Activated naive CD8-positive, alpha-beta T cell treated with anti-CD3 and anti-CD28 coated beads for 36 hours (primary cell): ENCODE measurements at places on chromosomes 16 and 17. TPM values are rescaled to one million over a fixed set of nuclear protein-coding genes. Genes with fewer than 3 reads are reported as not detected.

DNA sequence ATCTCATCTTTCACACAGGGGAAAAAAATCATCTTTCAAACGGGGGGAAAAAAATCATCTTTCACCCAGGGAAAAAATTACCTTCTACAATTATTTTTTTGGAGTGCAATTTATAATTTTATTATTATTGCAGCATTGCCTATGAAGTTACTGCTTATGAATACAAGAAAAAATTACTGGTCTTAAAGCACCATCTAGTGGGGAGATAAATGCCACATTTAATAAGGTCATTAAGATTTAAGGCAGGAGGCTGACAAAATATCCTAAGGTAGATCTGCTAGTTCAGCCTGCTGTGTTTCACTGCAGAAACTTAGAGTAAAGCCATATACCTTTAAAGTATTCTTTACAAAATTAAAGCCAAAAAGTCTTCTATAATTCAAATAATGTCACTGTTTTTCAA, 13.7 kb downstream of the SHCBP1 start:
- no peaks in the 10 kb centered on the region for H3K27me3 ChIP-seq
- peaks cover 21% of the 10 kb centered on the region for H3K36me3 ChIP-seq
- no peak for DNase-seq
- H3K4me1 ChIP-seq: no peaks in the 10 kb centered on the region

- peak overlapping the region; percentile 68 for H3K4me3 ChIP-seq
- peak; percentile 47 for DNase-seq
- peak overlapping the region; percentile 81 for H3K27ac ChIP-seq
- H3K36me3 ChIP-seq: no peaks in the 10 kb centered on the region
Observed at GRCh38 chr17:17628388-17629008, 37.0 kb upstream of the PEMT start.

WNT3 gene
- total RNA-seq: 0.06 TPM

SYNGR3 gene
- total RNA-seq: 3.5 TPM

TBC1D26 gene
- 0.16 TPM for total RNA-seq

DNA sequence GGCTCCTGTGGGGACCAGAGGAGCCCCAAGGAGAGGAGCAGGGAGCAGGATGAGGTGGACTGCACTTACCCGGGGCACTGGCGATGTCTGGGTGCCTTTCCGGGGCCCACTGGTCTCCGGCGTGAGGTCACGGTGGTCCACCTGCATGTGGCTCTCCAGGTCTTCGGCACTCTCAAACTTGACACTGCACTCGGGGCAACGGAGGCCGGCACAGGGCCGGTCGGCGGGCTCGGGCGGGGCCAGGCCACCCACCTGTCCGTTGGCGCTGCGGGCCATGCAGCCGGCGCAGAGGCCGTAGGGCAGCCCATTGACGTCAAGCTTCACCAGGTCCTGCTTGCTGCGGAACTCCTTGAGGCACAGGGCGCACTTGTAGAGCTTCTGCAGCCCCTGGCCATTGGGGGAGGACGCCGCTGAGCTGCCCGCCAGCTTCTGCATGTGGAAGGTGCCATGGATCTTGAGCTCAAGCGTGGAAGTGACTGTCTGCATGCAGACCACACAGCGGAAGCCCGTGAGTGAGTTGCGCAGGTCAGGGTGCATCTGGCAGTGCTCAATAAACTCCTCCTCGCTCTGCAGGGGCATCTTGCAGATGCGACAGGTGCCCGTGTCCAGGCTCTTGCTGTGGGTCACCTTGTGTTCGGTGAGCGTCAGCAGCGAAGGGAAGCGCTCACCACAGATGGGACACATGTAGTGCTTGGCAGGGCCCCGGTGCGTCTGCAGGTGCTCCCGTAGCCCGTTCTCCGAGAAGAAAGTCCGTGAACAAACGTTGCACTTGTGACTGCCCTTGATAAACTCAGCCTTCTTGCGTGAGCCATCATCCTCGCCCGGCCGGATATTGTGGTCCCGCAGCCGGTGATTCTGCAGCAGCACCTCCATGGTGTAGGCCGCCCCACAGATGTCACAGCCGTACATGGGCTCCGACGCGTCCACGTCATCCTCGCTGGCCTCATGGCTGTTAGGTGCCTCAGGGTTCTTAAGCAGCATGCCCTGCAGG, 220.0 kb downstream of the ZNF423 start:
- H3K4me3 ChIP-seq: no peak overlapping the region
- no peak overlapping the region for H3K27ac ChIP-seq
- no peaks in the 10 kb centered on the region for H3K27me3 ChIP-seq
- H3K36me3 ChIP-seq: no peaks in the 10 kb centered on the region
- H3K4me1 ChIP-seq: no peaks in the 10 kb centered on the region

- H3K4me1 ChIP-seq: no peaks in the 10 kb centered on the region
- no peak overlapping the region for H3K27ac ChIP-seq
- H3K4me3 ChIP-seq: no peak overlapping the region
- no peaks in the 10 kb centered on the region for H3K36me3 ChIP-seq
Observed at GRCh38 chr17:83133302-83134121, 54.1 kb downstream of the METRNL start.

- H3K4me3 ChIP-seq: no peak overlapping the region
- no peak for DNase-seq
- no peaks in the 10 kb centered on the region for H3K27me3 ChIP-seq
- H3K36me3 ChIP-seq: peaks cover 26% of the 10 kb centered on the region
- H3K4me1 ChIP-seq: peaks cover 3% of the 10 kb centered on the region
Observed at GRCh38 chr17:82938873-82939620, 99.2 kb upstream of the ZNF750 start.

DNA sequence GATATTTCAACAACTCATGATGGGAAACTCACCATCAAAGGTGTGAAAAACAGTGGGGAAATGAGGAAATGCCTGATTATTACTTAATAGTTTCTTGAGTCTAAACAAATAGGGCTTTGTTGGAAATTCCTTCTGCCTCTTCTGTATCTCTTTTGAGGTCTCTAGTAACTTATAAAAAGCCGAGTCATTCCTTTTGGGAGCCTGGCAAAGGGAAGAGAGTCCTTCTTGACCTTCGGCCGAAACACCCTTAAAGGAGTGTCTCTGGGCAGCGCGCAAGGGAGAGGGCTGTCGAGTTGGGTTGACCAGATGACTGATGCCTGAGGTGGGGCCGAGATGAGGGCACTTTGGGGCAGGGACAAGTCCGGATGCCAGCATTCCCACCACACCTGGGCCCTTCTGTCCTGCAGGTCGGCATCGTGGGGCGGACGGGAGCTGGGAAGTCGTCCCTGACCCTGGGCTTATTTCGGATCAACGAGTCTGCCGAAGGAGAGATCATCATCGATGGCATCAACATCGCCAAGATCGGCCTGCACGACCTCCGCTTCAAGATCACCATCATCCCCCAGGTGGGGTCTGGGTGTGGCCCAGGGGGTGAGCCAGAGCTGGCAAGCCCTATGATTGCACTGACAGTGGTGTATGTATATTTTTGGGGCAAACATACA, 89.2 kb downstream of the ABCC6 start:
- H3K36me3 ChIP-seq: peaks cover 22% of the 10 kb centered on the region
- no peak overlapping the region for H3K4me3 ChIP-seq

- H3K27ac ChIP-seq: no peak overlapping the region
- no peak for DNase-seq
- no peak overlapping the region for H3K4me3 ChIP-seq
- H3K27me3 ChIP-seq: peaks cover 11% of the 10 kb centered on the region
- H3K36me3 ChIP-seq: no peaks in the 10 kb centered on the region
Observed at GRCh38 chr17:15742051-15742795, 10.1 kb downstream of the TBC1D26 start.

NSRP1 gene
- total RNA-seq: 29.7 TPM

DNA sequence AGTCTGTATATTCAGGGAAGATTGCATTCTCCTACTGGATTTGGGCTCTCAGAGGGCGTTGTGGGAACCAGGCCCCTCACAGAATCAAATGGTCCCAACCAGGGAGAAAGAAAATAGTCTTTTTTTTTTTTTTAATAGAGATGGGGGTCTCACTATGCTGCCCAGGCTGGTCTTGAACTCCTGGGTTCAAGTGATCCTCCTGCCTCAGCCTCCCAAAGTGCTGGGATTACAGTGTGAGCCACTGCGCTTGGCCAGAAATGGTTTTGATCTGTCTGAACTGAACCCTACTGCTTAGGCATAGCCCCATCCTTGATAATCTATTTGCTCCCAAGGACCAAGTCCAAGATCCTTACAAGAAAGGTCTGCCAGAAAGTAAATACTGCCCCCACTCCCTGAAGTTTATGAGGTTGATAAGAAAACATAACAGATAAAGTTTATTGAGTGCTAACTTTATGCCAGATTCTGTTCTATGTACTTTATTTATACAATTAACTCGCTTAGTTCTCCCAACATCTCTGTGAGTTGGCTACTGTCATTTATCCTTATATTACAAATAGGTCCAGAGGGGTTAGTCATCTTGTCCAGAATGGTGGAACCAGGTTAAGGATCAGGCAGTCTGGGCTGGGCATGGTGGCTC, 13.5 kb downstream of the G6PC1 start:
- no peak overlapping the region for H3K4me3 ChIP-seq
- H3K36me3 ChIP-seq: no peaks in the 10 kb centered on the region
- no peak for DNase-seq
- no peaks in the 10 kb centered on the region for H3K4me1 ChIP-seq

DNA sequence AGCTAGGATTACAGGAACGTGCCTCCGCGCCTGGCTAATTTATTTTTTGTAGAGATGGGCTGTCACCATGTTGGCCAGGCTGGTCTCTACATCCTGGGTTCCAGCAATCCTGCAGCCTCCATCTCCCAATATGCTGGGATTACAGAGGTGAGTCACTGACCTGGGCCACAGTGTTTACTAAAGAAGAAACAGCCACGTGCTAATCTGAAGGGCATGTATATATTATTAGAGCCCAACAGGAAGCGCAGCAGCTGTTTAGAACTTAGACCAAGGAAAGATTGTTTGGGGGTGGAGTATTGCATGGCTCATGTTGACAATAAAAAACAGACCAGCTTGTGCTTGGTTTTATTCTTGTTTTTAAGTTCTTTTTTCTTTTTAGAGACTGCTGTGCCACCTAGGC, 60.2 kb downstream of the HAPSTR1 start:
- DNase-seq: no peak
- no peaks in the 10 kb centered on the region for H3K4me1 ChIP-seq
- H3K27me3 ChIP-seq: peaks cover 24% of the 10 kb centered on the region
- no peak overlapping the region for H3K4me3 ChIP-seq
- no peaks in the 10 kb centered on the region for H3K36me3 ChIP-seq

DNA sequence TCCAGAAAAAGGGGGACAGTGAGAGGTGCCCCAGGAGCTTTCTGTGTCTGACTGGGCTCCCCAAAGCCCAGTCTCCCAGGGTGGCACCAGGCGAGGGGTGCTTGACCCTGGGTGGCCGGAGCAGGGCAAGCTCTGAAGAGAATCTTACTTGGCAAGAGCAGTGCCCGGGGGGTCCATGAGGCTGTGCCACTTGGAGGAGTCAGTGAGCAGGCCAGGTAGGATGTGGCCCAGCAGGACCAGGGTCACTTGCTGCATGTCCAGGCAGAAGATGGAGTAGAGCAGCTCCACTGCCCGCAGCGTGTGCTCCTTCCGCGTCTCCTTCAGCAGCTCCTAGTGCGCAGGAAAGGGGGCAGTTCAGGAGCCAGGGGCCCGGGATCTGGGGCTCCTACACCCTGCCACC, 7.3 kb downstream of the CSF3 start:
- peaks cover 15% of the 10 kb centered on the region for H3K4me1 ChIP-seq
- no peak overlapping the region for H3K27ac ChIP-seq
- no peak for DNase-seq
- H3K27me3 ChIP-seq: no peaks in the 10 kb centered on the region

RHBDF2 gene
- total RNA-seq: 22.2 TPM

IL17C gene
- total RNA-seq: not detected

DNA sequence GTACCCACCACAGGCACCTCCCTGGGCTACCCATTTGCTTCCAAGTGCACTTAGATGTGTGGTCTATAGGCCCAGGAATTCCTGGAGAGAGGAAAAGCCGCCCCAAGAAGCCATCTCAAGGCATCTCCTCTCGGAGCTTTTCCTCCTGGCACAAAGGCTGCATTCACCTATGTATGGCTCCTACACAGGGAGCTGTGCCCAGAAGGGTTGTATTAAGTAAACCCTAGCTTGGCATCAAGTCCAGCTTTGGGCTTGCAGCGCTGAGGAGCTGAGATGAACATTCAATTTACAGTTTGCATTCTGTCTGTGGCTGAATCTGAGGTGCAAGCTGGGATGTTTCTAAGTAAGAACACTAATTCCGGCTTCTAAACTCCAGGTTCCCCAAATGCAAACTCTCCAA, 81.3 kb downstream of the CDYL2 start:
- H3K4me1 ChIP-seq: peaks cover 7% of the 10 kb centered on the region
- no peak for DNase-seq
- peaks cover 2% of the 10 kb centered on the region for H3K36me3 ChIP-seq

- peaks cover 14% of the 10 kb centered on the region for H3K27me3 ChIP-seq
- DNase-seq: no peak
- no peak overlapping the region for H3K27ac ChIP-seq
- no peak overlapping the region for H3K4me3 ChIP-seq
- H3K4me1 ChIP-seq: peaks cover 4% of the 10 kb centered on the region
- H3K36me3 ChIP-seq: no peaks in the 10 kb centered on the region
Observed at GRCh38 chr17:55334285-55334684, 69.5 kb downstream of the HLF start.

ABCA6 gene
- 0.23 TPM for total RNA-seq

GPRC5C gene
- 2.1 TPM for total RNA-seq

DNA sequence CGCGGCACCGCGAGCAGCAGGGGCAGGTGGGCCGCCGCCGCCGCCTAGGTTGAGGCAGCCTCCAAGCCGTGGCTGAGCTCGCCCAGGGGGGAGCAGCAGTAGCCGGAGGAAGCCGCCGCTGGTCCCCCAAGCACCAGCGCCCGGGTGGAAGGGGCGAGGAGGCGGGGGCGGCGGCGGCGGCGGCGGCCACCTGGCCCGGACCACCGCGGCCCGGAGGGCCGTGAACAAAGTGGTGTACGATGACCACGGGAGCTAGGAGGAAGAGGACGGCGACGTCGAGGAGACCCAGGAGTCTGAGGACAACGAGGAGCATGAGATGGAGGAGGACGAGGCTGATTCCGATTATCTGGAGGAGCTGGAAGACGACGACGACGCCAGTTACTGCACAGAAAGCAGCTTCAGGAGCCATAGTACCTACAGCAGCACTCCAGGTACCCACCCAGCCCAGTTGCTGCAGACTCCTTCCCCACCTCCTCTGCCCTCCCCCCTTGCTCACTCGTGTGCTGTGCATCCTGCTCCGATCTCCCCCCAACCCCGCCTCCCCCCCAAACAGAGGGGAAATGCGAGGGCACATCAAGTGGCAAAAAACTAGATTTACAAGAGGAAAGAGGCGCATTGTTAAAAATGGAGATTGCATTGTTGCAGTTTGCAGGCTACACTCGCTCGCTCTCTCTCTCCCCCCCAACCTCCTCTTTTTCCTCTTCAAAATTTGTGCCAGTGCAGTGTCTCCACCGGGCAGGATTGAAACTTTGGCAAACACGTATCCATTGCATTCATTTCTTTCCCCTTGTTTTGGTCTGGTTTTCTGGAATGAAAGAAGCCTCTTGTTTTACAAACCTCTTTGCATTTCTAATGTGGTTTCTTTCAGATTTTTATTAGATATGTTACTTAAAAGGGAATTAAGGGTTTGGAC, 41.8 kb upstream of the AMZ2 start:
- H3K27me3 ChIP-seq: peaks cover 17% of the 10 kb centered on the region
- H3K4me3 ChIP-seq: peak overlapping the region; percentile 94
- DNase-seq: peak; percentile 22

DNA sequence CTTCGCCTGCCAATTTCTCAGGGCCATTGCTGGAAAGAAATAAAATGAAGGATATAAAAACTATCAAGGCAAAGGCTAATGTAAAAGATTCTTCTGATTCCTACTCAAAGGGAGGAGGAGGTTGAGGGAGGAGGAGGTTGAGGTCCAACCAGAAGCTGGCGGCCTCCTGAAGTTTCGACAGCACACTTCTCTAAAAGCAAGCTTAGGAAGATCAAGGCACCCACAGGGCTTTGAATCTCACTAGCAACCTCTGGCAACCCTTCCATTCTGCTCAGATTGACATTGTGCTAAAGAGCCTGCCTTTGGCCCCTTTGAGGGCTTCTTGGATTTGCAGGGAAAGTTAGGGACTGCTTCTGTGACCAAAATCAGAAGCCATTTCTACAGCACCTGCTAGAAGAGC, 81.5 kb upstream of the TNRC6C start:
- DNase-seq: no peak
- H3K27me3 ChIP-seq: no peaks in the 10 kb centered on the region
- peaks cover 10% of the 10 kb centered on the region for H3K36me3 ChIP-seq
- H3K4me3 ChIP-seq: no peak overlapping the region
